ENCODE measurements at places on chromosomes 5 and 9.

DNA sequence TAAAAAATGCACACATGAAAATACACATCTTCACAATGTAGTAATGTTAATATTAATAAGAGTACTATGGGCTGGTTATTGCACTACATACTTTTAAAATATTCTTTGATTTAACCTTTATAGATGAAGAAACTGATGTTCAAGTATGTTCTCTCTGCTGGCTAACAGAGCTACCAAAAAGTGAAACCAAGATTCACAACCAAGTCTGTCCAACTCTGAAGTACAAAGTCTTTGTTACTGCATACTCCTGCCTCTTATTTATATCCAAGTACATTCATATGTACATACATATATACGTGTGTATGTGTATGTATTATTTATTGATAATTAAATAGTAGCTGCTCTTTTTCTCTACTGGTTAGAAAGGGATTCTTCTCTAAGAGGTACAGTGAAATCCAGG is 325.6 kb downstream of the BNC2 start:
- DNase-seq = no peak

DNA sequence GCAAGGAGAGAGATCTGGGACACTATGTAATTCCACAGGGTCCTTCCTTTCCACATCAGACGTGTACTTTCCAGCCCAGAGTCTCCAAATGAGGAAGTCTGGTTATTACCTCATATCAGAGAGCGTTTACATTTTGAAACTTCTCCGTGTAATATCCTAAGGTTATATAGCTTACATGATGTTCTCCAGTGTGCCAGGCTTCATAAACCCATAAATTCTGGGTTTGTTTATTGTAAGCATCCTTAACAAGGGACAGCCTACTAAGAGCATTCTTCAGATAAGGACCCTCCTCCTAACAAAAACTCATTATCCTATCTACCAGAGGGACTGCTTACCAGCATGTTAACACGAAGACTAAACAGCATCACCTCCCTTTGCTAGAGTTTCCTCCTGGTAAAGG is 17.9 kb downstream of the SRFBP1 start:
- DNase-seq = no peak

- DNase-seq = no peak
Measured at GRCh38 chr5:94057655-94058054, 316.3 kb upstream of the POU5F2 start.

GRCh38 chr5:145941448-145942130 is 5.2 kb downstream of the SH3RF2 start:
- DNase-seq = no peak

- DNase-seq = no peak
Measured at GRCh38 chr5:96537386-96537785, 104.3 kb upstream of the PCSK1 start.

GRCh38 chr9:70557661-70558369 is 143.4 kb upstream of the KLF9 start:
- DNase-seq = no peak

- DNase-seq = no peak
Measured at GRCh38 chr9:125277411-125277810, 15.8 kb downstream of the GAPVD1 start.

DNA sequence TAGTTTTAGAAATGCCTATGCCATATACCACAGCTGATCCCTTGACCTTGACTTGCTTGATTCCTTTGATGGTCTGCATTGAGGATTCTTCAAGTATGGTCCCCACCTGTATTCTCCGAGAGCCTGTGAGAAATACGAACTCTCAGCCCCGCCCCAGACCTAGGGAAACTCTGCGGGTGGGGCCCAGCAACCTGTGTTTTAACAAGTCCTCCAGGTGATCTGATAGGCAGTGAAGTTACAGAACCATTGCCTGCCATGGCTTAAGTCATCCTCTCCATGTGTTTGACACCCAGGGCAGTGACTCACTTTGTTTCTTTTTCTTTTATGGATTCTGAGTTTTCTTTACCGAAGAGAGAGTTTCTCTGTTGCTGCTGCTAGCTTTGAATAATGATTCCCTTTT is 18.5 kb downstream of the FRMPD1 start:
- DNase-seq = no peak

GRCh38 chr9:35267710-35268109 is 105.9 kb downstream of the UNC13B start:
- no peak for DNase-seq

DNA sequence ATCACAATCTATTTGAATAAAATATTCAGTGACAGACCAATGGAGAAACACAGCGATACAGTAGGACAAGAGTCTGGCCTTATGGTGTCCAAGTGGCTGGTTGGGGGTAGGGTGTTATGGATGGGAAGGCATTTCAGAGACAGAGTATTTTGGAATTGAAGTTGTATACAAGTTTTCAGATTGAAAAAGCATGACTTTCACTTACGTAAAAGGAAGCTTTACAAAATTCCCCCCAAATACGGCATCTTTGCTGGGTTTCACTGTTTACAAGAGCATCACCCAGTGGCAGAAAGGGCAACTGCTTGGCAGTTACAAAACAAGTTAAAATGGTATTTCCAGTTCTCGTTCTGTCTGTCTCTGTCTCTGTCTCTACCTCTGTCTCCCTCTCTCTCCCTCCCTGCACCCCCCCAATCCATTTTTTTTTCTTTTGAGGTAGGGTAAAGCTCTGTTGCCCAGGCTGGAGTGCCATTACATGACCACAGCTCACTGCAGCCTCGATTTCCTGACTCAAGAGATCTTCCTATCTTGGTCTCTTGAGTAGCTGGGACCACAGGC is 86.2 kb downstream of the PTPN3 start:
- no peak for DNase-seq

DNA sequence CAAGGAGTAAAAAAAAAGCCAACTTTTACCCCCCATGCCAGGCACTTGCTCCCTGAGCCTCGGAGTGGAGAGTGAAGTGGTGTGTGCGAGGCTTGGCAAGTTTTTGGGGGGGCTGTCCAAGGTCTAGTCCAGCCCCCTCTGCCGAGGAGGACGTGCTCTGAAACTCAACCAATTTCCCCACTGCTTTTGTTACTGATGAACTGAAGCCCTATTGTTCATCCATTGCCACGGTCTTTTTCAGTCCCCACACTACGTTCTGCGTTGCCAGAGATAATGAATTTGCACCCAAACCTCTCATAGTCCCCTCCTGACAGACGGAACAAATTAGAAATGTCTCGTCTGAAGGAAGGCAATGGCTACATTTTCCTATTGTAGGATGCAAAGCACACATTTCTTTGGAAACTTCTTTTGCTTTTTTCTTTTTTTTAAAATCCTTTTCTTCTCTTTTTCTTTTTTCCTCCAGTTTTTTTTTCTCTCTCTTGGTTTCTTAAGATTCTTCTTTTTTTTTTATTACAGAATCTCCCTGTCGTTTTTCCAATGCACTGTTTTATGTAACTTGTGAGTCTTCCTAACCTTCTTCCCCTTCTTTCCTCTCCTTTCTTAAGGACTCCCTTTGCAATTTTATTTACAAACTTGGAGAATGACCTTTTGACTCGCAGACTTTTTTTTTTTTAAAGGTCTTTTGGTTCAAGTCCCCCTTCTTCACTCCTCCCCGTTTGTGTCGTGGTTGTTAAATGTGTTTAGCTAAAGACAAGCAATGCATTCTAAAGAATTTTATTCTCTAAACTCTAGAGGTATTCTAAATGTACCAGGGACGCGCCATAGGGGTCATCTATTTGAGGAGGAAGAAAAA is 209.5 kb downstream of the MEF2C start:
- DNase-seq = no peak

DNA sequence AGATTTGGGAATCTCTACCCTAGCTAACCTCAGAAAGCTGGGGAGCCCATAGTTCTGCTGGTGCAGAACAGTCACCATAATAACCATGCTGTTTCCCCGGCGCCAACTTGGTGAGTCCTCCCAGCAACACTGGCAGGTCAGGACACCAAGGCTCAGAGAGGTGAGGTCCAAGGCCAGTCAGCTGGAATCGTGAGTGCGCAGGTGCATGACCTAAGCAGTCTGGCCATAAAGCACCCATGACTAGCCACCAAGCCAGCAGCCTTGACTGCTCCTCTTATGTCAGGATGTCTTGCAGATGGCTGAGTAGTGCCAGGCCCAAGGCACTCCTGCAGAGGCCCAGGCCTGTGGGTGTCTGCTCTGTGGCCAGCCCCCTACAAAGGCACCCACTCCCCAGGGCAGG is 2.6 kb downstream of the RNF44 start:
- no peak for DNase-seq

GRCh38 chr9:38032266-38033110 is 36.5 kb downstream of the SHB start:
- no peak for DNase-seq

- DNase-seq = no peak
Measured at GRCh38 chr5:173659423-173659822, 43.0 kb upstream of the BOD1 start.

DNA sequence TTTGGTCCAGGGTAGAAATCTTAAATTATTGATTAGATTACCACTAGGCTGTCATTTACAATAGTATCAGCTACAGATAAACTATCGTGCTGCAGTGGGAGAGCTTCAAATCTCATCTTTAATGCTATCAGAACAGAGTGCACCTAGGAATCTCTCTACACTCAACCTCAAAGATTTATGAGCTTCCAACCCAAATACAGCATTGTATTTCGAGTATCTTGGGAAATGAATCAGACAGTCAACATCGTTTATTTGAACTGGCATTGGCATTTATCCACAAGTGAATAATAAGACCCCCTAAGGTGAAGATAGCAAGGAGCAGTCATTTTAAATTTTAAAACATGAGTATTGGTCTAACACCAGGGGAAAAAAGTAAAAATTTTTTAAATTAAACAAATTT is 1203.2 kb downstream of the CDH12 start:
- no peak for DNase-seq

DNA sequence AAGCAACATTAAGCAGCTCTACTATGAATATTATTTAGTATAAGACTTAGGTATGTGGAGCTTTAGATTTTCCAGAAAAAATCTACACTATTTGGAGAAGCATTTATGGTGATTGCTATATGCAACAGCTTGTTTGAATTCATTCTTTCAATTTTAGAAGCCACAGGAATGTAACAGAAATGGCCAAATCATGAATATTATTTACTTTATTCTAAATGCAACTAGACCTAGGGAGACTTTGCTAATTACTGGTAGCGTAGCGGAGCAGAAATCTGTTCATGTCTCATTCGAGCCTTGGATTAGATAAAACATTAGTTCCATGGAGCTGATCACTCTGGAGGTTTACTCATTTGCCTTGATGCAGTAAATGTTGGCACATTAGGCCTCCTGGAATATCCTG is 290.2 kb downstream of the ZNF608 start:
- no peak for DNase-seq

GRCh38 chr5:71719063-71719964 is at the start of gene CARTPT:
CARTPT (plus strand) TSS chr5:71719275; CDS start chr5:71719294, 19 bp downstream.
- no peak for DNase-seq

DNA sequence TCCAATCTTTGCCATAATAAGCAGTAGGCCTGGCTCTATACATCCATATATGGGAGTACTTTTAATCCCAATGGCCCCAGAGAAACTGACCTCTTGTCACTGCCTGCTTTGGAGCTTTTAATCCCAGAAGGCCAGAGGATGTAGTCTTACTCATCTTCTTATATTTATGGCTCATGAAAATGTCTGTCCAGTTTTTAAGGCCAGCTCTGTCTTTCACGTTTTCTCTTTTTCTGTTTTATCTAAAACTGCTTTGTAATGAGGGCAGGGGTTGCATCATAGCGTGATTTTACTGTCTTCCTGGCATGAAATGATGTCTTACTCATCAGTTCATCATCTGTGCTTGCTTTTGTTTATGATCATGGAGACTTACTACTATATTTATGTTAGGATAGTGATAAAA is 1094.9 kb downstream of the MAT2B start:
- no peak for DNase-seq
